NCI-H2081 treated with DMSO at 0.1 percent for 48 hours (cell line): ENCODE measurements at places on chromosomes 11 and 22.

- DNase-seq, result no peak
These were observed 91.7 kb downstream of the BRD1 start for GRCh38 chr22:49735901-49736421.

DNA sequence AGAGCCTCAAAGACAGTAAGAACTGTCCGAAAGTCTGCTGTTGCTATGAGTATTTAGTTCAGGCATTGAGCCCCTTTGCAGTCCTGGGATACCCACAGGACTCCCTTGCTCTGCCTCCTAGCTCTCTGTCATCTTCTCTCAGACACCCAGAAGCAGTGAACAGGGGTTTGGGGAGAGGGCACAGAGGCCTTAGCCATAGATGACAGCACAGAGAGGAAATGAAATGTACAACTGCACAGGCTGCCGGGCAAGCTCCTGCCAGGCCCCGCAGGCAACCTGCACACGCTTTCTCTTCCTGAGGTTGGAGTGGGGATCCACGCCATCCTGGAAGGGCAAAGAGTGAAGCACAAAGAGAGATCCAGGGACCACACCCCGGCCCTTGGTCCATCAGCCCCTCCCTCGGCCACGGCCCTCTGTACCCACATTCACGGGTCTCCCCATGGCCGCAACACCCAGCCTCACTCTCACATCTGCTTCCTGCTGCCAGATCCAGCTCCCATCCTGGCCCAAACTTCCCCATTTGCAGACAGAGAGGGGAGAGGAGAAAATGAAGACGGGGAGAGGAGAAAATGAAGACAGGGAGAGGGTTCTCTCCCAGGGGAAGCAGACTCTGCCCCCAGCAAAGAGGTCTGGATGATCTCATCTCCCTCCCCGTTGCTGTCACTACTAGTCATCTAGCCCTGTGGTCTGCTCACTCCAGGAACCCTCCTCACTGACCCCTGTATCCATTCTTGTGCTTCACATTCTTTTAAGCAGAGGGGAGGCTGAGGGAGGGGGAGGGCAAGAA, 40.7 kb downstream of the CD6 start:
- DNase-seq, result no peak

GRCh38 chr11:89660234-89660633, 49.9 kb upstream of the TRIM77 start:
- no peak for DNase-seq

DNA sequence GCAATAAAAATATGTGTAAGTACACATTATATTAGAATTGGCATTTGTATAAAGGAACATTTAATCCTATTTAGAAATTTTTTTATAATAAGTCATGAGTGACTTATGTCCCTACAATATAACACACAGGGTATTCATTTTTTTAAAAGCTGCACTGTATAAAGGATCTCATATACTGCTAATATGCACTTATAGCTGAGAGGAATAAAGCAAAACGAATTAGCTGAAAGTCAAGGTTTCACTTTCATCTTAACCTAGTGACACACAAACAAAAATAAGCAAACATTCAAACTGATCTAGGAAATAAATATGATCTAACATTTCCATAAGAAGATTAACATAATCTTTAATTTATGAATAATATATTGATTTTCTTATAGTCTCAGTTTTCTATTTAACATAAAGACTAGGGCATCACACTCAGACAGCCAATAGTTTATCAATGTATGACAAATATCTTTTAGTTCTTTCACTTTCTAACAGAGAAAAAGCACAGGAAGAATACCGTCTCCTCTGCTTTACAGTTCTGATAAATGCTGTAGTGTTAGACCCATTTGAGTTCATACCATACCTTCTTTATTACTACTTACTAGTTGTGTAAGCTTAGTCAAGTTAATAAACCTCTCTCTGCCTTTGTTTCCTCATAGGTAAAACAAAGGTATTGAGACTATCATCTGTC, 42.9 kb downstream of the DCDC1 start:
- DNase-seq, result no peak

DNA sequence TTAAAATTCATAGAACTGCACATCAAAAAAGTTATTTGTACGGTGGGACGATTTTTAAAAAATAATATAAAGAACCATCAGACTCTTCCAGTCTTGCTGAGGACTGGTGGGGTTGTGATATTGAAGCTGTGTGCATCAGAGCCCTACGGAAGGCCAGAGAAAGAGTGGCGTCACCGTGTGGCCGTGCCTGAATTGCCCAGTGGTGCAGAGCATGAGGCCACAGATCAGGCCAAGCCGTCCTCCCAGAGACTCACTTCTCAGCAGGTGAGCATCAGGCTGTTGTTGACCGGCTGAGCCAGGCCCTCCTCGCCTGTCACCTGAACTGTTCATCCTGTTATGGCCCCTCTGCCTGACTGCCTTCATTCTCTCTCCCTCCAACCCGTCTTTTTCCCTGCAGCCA, 1013.9 kb downstream of the TBC1D22A start:
- no peak for DNase-seq

- DNase-seq, result no peak
These were observed 13.3 kb downstream of the DUSP18 start for GRCh38 chr22:30654361-30654760.
